ENCODE measurements at places on chromosomes 7 and 10. TPM values are rescaled to one million over a fixed set of nuclear protein-coding genes. Genes with fewer than 3 reads are reported as not detected.

TMEM213 gene
- polyA plus RNA-seq = 0.16 TPM

AKR1C3 gene
- 2.5 TPM for polyA plus RNA-seq

RAB19 gene
- not detected for polyA plus RNA-seq

PRPS1L1 gene
- not detected for polyA plus RNA-seq

PTPN12 gene
- 46.9 TPM for polyA plus RNA-seq

TMEM139 gene
- polyA plus RNA-seq = 1.2 TPM

ERVW-1 gene
- polyA plus RNA-seq = 0.68 TPM

BZW2 gene
- polyA plus RNA-seq = 186 TPM

FOXI2 gene
- 0.16 TPM for polyA plus RNA-seq

CFAP70 gene
- 1.6 TPM for polyA plus RNA-seq

EFCAB10 gene
- polyA plus RNA-seq = 1.6 TPM

LHFPL3 gene
- polyA plus RNA-seq = 0.06 TPM

MSMB gene
- polyA plus RNA-seq = not detected

VSTM2A gene
- polyA plus RNA-seq = 0.11 TPM

CUTC gene
- polyA plus RNA-seq = 17.5 TPM

CNTNAP2 gene
- polyA plus RNA-seq = 11.2 TPM

ZNF398 gene
- 7.8 TPM for polyA plus RNA-seq

CRYGN gene
- 0.15 TPM for polyA plus RNA-seq

GPR26 gene
- polyA plus RNA-seq = not detected

COL26A1 gene
- 2.1 TPM for polyA plus RNA-seq

HIF1AN gene
- polyA plus RNA-seq = 35.3 TPM

OPN1SW gene
- 3.4 TPM for polyA plus RNA-seq

All from muscle of leg (tissue), 16 donors.